ENCODE measurements at places on chromosomes 11 and 22.

DNA sequence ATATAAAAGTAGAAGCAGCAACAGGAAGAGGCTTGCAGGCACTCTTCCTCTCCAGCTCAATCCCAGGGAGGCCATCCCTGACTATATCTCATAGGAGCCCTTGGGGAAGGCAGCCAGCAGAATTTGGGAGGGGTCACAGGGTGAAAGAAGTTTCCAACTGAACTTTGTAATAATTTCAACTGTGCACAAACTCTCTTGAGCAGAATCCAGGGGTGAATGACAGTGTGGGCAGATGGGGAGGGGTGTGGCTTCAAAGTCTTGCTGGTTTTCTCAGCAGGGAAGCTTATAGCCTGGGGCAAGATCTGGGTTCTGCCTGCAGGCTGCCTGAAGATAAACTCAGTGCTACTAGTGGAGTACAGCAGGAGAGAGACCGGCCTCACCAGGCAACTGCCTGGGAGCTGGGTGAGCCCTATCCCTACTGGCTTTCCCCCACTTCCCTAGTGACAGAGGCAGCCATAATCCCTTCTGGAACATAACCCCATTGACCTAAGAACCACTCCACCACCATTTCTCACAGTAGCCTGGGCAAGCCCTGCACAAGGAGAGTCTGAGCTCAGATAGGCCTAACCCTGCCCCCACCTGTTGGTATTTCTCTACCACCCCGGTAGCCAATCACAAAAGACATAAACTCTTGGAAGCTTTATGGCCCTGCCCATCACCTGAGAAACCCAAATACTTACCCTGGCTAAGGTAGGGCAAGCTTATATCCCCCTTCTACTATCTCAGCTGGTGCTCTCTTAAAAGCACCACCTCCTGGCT, 17.8 kb upstream of the TTC12 start:
- DNase-seq: no peak

GRCh38 chr11:72722050-72722748, 30.0 kb downstream of the ARAP1 start:
- DNase-seq: peak; percentile 52

GRCh38 chr11:21628641-21629040, 564.2 kb upstream of the ANO5 start:
- no peak for DNase-seq

DNA sequence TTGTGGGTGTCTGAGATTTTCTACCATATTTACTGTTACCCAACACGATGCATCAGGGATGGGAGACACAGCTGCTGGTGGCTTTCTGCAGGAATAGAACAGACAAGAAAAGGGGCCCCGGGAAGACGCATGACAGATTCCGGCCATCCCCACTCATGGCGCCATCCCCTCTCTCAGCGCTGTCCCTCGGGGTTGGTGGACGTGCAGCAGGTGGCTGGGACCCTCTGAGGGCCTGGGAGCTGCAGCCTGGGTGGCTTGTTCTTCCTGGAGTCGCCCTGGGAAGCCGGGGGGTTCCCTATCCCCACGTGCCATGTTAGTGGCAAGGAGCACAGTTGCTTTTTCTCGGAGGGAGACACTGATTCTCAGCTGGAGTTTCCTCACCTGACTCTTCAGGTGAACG, 1123.3 kb downstream of the BRD1 start:
- DNase-seq: no peak

DNA sequence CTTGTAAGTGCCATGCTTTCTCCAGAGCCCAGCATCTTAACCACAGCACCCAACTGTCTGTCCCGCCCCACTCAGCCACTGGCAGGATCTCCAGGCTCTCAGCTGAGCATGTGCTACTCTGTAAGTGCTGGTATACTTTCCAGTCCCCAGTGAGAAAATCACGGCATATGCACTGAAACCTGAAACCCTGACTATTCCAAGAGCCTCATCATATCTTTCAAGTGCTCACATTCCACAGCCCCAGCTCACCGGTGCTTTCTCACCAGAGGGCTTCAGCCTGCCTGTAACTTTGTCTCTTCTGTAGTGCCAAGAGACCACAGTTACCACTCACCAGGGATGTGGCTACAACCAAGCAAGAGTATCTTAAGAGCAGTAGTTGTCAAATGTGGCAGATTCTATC, 24.4 kb upstream of the PAMR1 start:
- DNase-seq: no peak

- DNase-seq: no peak
Measured at GRCh38 chr22:43118953-43119458, 8.5 kb downstream of the BIK start.

All from stimulated activated CD4-positive, alpha-beta T cell treated with anti-CD3 and anti-CD28 coated beads, Interleukin-1b, Interleukin-23, amount 100 ng/mL, for 24 hours (primary cell).